ENCODE measurements at places on chromosomes 1 and 21.

DNA sequence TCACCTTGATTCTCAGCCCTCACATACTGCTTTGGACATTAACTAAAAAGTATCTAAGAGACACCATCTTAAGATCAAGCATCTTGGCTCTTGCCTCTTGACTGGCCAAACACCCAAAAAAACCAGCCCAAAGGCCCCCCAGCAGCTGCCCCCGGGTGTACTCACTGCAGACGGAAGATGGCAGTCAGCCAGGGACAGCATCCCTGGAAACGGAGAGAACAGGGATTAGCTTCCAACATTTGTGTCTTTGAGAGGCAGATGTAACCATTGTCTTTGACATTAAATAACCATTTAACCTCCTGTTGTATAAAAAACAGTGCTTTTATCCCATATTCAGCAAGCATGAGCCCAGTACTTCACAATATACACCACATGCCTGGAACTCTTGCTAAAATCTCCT is 11.3 kb downstream of the TMEM63A start:
- DNase-seq = no peak

GRCh38 chr21:33578959-33579542 is 9.4 kb downstream of the DONSON start:
- DNase-seq = no peak

DNA sequence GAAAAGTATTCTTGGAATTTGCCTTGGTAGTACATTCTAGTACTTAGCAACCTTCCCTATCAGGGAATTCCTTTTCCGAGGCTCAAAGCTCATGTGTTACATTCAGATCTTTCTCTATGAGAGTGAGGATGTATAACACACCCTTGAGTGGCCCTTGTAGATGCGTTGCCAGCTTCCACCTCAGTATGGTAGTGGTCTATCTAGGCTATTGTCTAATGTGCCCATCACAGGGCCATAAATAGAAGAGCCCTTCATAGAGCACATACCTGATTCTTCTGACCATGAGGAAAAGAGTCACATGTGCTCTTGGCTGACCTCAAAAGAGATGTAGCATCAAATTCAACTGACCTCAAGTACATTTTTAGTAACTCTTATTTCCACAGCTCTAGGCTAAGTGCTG is 14.0 kb upstream of the ZC3H11B start:
- DNase-seq = no peak

- no peak for DNase-seq
Measured at GRCh38 chr21:34795175-34795547, 126.4 kb downstream of the CLIC6 start.

GRCh38 chr21:24076179-24076578 is 1531.1 kb downstream of the MRPL39 start:
- no peak for DNase-seq

DNA sequence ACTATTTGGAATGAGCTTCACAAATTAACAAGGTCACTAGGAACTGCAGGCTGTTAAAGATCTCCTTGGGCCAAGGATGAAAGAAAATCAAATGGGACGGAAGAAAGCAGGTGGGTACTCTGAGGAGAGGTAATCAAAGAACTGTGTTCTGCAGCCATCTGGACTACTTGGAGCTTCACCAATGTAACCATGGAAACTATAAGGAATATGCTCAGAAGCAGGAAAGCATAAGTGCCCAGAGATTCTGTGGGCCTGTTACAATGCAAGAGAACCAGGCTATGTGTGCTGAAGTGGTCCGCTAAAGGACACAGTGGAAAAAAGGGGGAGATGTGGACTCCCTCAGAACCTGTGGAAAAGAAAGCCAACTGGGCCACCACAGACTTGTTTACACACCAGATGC is 238.5 kb downstream of the PTGER3 start:
- DNase-seq = no peak

GRCh38 chr1:110490791-110491451 is 28.1 kb downstream of the KCNA10 start:
- DNase-seq = no peak

- DNase-seq = no peak
Measured at GRCh38 chr1:26555550-26555981, 26.0 kb downstream of the RPS6KA1 start.

GRCh38 chr1:113990530-113990929 is 11.3 kb downstream of the OLFML3 start:
- DNase-seq = no peak

GRCh38 chr1:28313702-28314546 is 14.9 kb upstream of the MED18 start:
- DNase-seq = no peak

DNA sequence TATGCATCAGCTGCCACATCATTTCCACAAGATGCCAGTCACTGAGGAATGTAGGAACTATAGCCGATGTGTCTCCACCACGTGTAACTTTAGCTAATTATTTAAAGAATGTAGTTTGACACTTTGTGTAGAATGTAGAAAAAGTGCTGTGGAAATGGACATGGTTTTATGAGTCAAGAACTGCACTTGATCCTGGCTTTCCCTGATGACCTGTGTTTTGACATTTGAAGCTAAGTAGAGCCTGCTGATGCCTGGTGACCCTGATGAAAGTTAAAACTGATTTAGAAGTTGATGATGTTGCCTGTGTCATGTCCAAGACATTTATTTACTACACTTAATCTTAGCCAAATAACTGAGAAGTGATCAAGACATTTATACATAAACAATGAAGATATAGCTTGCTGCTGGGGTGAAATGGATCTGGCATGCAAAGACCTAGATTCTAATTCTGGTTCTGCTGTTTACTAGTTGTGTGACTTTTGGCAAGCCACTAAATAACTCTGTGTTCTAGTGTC is 4.4 kb upstream of the OSBPL9 start:
- no peak for DNase-seq

DNA sequence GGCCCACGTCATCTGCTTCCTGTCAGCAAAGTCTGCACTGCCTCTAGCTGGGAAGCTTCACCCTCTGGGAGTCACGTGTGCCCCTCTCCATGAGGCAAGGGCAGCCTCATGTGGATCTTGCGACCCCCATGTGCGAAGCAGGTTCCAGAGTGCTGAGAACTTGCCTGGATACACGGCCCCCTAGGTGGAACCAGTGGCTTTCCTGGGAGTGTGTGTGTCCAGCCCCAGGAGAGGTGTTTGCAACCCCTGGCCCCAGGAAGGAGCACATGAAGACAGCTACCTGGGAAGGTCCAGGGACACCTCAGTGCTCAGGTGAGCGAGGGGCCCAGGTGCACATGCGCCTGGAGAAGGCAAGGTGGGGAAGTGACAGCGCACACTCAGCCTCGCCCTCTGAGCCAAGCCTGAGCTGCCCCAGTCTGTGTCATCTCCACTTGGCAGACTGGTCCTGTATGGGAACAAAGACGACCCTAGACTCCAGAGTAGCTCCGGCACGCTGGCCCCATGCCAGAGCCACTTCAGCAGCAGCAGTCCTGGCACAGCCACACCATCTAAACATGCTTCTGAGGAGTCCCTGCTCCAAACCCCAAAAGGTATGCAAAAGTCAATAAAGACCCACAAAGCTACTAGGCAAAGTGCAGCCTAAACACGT is 8.9 kb downstream of the LSS start:
- no peak for DNase-seq

- DNase-seq = no peak
Measured at GRCh38 chr1:224185208-224185607, 2.2 kb downstream of the DEGS1 start.

- DNase-seq = no peak
Measured at GRCh38 chr1:46942086-46942485, 810 bp upstream of the CYP4A11 start.

- DNase-seq = no peak
Measured at GRCh38 chr1:195218428-195219212, 1389.6 kb downstream of the KCNT2 start.

- DNase-seq = no peak
Measured at GRCh38 chr1:51439053-51439452, 80.0 kb downstream of the EPS15 start.

- no peak for DNase-seq
Measured at GRCh38 chr1:223750730-223751570, 38.6 kb downstream of the CAPN2 start.

- DNase-seq = no peak
Measured at GRCh38 chr21:33388188-33388587, 15.0 kb upstream of the IFNGR2 start.

DNA sequence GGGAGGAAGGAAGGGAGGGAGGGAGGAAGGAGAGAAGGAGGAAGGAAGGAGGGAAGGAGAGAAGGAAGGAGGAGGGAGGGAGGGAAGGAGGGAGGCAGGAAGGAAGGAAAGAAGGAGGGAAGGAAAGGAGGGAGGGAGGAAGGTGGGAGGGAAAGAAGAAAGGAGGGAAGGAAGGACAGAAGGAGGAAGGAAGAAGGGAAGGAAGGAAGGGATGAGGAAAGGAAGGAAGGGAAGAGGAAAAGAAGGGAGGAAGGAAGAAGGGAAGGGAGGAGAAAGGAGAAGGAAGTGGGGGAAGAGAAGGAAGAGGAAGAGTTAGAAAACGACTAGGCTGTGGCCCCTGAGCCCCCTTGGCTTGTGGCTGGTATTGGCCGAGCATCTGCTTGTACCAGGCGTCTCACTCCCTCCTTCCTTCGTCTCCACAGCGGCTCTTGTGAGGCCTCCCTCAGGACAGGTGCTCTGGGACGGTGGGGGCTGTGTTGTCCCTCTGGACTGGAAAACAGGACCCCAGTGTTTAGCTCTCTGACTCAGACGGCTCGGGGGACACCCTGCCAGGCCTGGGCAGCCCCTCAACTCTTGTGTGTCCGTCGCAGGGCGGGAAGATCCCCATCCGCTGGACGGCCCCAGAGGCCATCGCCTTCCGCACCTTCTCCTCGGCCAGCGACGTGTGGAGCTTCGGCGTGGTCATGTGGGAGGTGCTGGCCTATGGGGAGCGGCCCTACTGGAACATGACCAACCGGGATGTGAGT is 36.2 kb upstream of the C1QA start:
- no peak for DNase-seq

DNA sequence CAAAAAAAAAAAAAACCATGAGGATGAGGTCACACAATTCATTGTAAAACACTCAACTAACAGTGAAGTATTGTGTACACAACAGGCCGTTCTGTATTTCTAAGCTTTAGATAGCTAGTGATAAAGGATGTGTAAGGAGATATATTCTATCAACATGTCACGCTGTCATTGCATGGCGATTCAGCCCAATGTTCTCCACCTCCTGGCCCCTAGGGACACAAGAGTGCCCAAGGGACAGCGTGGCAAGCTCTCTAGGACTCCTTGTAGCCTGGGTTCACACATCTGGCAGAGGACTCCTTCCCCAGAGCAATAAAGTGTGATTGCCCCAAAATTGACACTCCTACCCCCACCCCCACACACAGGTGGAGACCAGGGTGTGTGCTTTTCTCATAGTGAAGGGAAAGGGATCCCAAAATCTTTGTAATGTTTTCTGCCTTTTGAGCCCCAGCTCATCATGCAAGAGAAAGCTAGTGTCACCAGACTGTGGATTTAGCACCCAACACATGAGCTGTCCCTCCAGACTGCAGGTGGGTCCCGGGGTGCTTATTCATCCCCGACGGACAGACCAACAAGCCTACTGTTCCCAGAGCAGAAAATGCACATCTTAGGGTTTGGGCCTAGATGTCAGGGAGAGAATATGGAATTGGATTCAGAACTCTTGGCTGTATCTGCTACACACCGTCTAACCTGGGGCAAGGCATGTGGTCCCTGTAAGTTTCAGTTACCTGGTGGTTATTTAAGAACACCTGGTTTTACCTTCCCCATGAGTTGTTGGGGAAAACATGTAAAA is 11.5 kb downstream of the TMPRSS3 start:
- no peak for DNase-seq

DNA sequence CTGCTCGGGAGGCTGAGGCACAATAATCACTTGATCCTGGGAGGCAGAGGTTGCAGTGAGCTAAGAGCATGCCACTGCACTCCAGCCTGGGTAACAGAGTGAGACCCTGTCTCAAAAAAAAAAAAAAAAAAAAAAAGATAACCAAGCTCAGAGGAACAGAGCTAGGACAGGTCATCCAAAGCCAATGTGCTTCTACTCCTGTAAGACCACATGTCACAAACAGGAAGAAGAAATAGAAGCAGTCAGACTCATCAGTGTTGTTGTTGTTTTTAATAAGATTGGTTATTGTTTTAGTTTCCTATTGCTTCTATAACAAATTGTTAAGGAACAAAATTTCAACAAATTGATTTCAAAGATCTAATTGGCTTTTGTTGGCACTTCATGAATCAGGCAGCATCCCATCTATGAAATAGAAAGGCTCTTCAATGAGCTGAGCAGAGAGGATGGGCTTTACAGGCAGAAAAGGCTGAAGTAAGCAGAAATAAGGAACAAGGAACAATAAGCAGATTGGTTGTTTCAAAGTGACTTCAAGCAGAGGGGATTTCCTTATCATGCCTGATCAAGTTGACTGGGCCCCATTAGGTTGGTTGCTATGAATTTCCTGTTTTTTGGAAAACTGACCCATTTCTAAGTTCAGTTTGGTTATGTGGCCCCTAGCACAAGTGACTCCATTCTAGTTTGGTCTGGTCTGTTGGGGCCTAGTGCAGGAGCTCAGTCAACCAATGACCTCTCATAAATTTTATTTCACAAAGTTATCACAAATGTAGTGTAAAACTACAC is 6.0 kb upstream of the AKNAD1 start:
- no peak for DNase-seq

GRCh38 chr1:111184663-111185062 is 15.8 kb downstream of the DENND2D start:
- no peak for DNase-seq

GRCh38 chr1:90414201-90414600 is 302.9 kb downstream of the BARHL2 start:
- DNase-seq = no peak

DNA sequence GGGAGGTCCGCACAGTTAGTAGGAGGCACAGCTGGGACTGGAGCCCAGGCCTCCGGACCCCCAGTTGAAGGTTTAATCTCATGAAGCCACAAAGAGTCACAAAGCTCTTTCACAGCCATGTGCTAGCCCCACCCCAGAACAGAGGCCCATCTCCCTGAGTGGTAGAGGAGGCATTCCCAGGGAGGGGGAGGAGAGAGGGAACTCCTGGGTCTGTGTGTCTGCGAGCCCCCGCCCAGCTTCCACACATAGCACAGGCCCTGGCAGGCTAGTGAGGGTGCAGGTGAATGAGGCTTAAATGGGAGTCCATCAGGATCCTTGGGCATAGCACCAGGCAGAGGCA is 197.8 kb downstream of the MATN1 start:
- no peak for DNase-seq

DNA sequence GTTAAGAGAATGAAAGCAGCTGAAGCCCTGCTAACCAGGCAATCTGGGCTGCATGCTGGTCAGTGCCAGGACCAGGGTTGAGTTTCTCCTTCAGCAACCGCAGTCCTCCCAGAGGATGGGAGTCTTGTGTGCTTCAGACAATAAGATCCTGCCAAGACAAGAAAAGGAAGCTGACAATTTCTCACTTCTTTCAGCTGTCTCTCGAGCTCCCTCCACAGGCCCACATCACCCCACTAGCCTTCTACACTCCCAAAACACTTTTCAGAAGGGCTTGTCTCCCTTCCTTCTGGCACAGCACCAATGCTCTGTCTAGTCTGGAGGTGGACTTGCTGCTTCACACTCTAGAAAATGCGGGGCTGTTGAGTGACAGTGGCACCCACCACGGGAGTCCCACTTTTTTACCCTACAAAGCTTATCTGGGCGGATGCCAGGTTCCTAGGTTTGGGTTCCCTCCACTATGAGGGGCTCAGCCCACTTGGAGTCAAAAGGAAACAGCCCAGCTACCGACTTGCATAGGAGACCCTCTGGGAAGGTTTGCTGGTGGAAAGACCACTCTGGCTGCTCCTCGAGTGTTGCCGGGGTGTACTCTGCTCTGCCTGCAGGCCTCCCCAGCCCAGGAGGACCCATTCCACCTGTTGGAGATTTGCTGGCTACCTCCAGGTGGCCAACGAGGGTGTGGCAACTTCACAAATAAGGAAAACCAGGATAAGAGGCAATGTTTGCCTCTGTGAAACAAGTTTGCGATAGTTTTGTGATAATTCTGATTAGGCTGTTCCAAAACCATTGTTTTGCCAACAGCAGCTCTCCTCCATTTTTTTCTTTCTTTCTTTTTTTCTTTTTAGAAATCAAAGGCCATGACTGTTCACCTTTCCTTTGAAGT is 68.9 kb downstream of the TENT5C start:
- DNase-seq = no peak

All from activated T-helper 9 cell treated with anti-CD3 and anti-CD28 coated beads, Interleukin-2, amount 50 U/mL, for 16 hours (primary cell).